ENCODE measurements at places on chromosomes 1 and 21.

- DNase-seq = no peak
Observed at GRCh38 chr1:178379807-178380206, 117.0 kb downstream of the CLEC20A start.

- no peak for DNase-seq
Observed at GRCh38 chr1:246295968-246296367, 211.1 kb downstream of the SMYD3 start.

- no peak for DNase-seq
Observed at GRCh38 chr1:222061711-222062359, 319.9 kb upstream of the DUSP10 start.

- no peak for DNase-seq
Observed at GRCh38 chr1:10917513-10918454, 94.7 kb upstream of the TARDBP start.

GRCh38 chr1:12502336-12503109, 115.5 kb downstream of the DHRS3 start:
- no peak for DNase-seq
